ENCODE measurements at places on chromosomes 2 and 18.

DNA sequence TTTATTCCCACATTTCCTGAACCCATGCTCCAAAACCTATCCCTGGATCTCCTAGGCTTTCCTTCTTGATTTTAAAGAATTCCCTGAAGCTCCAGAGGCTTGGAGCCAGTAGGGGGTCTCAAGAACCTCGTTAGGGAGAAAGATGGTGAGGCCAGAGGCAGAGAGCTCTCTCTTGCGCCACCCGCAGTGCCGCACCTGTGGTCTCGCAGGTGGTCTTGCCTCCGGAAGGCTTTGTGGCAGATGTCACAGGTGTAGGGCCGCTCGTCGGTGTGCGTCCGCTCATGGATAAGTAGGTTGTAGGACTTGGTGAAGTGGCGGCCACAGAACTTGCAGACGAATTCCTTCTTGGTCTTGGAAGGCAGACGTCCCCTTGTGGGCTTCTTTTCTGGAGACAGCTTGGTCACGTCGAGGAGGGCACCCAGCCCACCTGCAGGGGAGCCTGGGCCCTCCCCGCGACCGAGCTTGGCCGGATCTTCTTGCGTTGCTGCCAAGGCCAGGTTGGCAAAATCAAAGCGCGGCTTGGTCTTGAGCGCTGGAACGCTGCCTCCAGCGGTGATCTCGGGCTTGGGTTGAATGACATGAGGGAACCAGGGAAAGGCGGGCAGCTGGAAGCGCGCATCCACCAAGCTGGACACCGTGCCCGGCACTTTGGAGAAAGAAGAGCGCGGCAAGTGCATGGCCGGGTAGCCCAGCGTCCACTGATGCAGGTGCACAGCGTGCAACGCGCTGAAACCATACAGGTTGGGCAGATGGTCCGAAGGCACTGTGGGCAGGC, 5.3 kb downstream of the OSR1 start:
- no peak for DNase-seq

GRCh38 chr2:64543008-64543697, 19.0 kb downstream of the AFTPH start:
- no peak for DNase-seq

DNA sequence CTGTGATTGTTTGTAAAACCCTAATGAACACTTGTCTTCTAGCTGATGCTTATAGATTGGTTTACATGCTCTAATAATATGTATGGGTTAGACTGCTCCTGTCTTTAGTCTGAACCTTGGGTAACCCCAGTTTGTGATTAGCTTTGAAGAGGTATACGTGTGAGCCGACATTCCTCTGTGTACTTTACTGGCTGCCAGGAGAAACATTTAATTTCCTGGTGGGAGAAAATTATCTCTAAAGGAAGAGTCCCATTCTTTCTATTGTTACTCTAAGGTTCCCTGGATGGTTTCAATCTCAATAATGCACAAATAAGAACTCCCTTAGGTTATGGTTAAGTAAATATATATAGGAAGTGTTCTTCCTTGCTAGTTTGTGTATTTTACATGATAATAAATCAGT, 143.6 kb upstream of the ZSWIM2 start:
- DNase-seq: no peak

- no peak for DNase-seq
These were observed 13.5 kb upstream of the SALL3 start for GRCh38 chr18:78965917-78966792.

DNA sequence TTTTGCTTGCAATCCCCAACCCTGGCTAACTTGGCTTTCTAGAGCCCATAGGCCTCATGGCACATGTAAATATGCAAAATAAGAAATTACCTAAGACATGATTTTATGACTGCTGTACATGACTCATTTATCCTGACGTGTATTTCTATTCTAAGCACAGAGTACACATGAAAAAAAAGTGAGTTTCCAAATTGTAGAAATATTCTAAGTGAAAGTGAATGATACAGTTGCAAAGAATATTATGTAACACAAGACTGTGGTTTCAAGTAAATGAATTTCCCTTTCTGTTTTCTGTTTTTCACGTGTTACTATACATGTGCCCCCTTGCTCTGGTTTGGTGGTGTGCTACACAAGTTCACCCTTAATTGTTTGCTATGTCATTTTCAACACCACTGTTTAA, 162.4 kb downstream of the LRP1B start:
- no peak for DNase-seq

DNA sequence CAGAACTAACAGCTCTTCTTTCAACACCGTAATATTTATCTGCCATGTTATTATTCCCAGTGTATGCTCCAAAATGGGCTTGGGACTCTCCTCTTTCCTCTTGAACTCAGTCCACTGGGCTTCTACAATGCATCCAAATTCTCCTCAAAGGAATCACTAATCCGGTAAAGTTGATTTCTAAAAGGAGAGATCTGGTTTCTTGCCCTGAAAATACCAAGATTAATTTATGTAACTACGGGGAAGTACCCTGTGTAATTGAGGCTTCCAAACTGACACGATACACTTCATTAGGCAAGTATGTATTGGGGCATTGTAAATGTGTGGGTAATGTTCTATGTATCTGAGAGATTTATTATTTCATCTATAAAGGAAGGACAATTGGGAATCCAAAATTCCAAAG, 5.7 kb downstream of the NCKAP5 start:
- DNase-seq: no peak

GRCh38 chr2:96104487-96104861, 11.9 kb downstream of the ADRA2B start:
- DNase-seq: no peak

GRCh38 chr2:61770298-61770697, 83.6 kb downstream of the FAM161A start:
- no peak for DNase-seq
